ENCODE measurements at places on chromosomes 6 and 20. TPM values are rescaled to one million over a fixed set of nuclear protein-coding genes. Genes with fewer than 3 reads are reported as not detected.

Gene C20orf96
- total RNA-seq: 8.4 TPM

Gene HTR1B
- total RNA-seq: not detected

DNA sequence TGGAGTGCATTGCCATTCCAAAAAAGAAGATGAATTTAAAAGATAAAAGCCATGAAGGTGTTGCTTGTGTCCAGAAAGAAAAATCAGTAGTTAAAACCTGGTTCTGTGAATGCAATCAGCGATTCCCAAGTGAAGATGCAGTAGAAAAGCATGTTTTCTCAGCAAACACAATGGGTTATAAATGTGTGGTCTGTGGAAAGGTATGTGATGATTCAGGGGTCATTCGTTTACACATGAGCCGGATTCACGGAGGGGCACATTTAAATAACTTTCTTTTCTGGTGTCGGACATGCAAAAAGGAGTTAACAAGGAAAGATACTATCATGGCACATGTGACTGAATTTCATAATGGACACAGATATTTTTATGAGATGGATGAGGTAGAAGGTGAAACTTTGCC lies 24.7 kb upstream of the BAG2 start:
- no peaks in the 10 kb centered on the region for H3K4me1 ChIP-seq
- no peak for DNase-seq
- H3K36me3 ChIP-seq: peaks cover 34% of the 10 kb centered on the region
- no peak overlapping the region for H3K4me3 ChIP-seq
- H3K27ac ChIP-seq: no peak overlapping the region

DNA sequence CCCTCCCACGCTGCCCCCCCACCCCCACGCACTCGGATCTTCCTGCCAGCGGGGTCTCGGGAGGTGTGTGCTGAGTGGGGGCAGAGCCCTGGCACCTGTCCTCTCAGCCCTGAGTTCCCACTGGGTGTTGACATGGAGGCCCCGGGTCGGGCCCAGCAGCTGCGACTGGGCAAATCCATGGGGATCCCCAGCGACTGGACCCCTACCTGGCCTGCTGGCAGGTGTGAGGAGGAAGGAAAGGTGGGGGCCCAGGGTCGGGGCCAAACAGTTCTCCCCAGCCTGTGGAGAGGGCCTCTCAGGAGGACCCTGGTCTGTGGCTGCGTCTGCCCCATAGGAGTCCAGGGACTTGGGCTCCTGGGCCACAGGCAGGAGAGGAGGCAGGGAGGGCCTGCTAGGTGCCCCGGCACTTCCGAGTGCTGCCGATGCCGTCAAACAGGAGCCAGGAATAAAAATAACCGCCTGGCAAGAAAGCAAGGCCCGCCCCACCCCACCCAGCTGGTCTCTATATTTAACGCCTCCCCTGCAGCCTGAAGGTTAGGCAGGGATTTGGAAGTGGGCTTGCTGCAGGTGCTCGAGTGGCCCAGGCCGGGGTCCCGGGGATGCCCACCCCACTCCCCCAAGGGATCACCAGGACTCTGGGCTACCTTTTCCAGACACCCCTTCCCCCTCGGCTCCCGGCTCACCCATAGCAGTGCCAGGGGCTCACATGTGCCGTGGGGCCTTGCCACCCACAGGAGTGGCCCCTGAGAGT lies 1.4 kb upstream of the EEF1A2 start:
- H3K36me3 ChIP-seq: no peaks in the 10 kb centered on the region
- H3K4me1 ChIP-seq: peaks cover 22% of the 10 kb centered on the region
- peak; percentile 63 for DNase-seq

DNA sequence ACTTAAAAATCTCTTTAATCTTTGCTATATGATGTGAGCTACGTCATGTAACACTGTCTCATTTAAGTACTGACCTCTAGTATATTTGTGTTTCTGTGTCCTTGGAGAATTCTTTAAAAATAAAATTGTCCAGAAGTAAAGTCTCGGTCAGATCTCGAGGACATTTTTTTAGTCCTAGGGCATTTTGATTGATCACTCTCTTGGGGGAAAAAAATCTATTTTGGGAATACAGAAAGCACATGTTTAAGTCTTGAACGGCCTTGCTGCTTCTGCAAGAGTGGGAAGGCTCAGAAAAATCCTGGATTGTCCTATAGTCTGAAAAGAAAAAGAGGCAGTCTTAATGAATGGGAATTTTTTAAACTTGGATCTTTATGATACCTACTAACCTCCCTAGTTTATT lies 234.3 kb downstream of the UTRN start:
- H3K36me3 ChIP-seq: peaks cover 22% of the 10 kb centered on the region
- no peak for DNase-seq
- H3K4me3 ChIP-seq: no peak overlapping the region
- H3K27me3 ChIP-seq: no peaks in the 10 kb centered on the region
- H3K27ac ChIP-seq: no peak overlapping the region

DNA sequence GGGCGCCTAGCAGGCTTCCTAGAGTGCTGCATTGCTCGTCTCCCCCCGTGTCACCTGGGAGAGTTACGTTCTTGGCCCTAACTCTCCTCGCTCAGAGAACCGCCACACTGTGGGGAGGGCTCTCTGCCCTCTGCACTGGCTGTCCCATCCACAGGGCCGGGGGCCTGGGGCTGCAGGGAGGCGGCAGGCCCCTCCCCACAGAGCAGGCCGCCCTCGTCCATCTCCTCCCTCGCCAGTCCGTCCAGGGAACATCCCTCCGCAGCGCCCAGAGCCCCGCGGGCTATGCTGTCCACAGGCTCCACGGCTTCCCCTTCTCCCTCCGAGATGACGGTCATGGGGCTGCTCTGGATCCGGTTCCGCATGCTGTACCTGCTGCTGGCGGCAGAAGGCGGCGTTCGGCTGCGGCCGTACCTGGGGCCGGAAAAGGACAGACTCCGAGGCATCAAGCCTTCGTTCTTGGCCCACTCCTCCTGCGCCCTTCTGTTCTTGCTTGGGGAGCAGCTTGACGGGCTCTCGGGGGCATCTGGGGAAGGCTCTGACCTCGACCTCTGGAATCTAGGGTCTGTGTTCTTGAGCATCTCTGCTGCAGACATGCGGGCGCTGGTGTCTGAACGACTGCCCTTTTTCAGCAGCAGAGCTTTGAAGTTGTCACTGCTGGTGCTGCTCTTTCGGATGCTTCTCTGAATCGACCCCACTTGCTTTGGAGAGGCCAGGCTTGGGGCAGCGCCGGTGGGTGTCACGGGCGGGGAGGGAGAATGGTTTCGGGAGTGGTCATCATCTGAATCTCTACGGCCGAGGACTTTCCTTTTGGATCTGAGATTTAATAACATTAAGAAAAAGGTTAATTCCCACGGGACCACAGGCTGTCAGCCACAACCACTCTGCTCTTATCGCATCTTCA lies 20.2 kb downstream of the HEBP2 start:
- H3K27me3 ChIP-seq: no peaks in the 10 kb centered on the region
- no peak overlapping the region for H3K4me3 ChIP-seq
- no peak overlapping the region for H3K27ac ChIP-seq

GRCh38 chr6:37105148-37106050 lies 64.6 kb upstream of the PIM1 start:
- H3K36me3 ChIP-seq: no peaks in the 10 kb centered on the region
- H3K27me3 ChIP-seq: no peaks in the 10 kb centered on the region

GRCh38 chr6:135180542-135181332 lies at the start of gene MYB:
Gene MYB, plus strand, starts transcription at chr6:135181308. Its CDS starts 206 bp downstream, at chr6:135181514.
- H3K27ac ChIP-seq: no peak within 1 kb of the TSS
- peaks cover 22% of the 10 kb centered on the region for H3K4me1 ChIP-seq
- H3K36me3 ChIP-seq: no peaks in the 10 kb centered on the region
- DNase-seq: peak; percentile 93
- H3K4me3 ChIP-seq: peak within 1 kb of the TSS; percentile 66

DNA sequence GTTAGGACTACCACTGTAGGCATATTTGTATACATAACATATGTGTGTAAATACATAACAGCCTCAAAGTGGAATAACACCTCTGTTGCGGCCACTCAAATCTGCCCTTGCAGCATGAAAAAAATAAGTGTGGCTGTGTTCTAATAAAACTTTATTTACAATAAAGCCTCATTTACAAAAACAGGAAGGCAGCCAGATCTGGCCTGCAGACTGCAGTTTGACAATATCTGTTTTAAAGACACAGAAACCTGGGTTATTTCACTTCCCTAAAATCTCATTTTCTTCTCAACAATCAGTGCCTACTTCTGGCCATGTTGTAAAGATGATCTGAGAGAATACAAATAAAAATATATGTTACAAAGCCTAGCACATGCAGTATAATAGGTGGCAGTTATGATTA lies 53.9 kb upstream of the SCML4 start:
- H3K4me1 ChIP-seq: no peaks in the 10 kb centered on the region
- H3K27me3 ChIP-seq: no peaks in the 10 kb centered on the region
- H3K36me3 ChIP-seq: peaks cover 10% of the 10 kb centered on the region
- H3K4me3 ChIP-seq: no peak overlapping the region

DNA sequence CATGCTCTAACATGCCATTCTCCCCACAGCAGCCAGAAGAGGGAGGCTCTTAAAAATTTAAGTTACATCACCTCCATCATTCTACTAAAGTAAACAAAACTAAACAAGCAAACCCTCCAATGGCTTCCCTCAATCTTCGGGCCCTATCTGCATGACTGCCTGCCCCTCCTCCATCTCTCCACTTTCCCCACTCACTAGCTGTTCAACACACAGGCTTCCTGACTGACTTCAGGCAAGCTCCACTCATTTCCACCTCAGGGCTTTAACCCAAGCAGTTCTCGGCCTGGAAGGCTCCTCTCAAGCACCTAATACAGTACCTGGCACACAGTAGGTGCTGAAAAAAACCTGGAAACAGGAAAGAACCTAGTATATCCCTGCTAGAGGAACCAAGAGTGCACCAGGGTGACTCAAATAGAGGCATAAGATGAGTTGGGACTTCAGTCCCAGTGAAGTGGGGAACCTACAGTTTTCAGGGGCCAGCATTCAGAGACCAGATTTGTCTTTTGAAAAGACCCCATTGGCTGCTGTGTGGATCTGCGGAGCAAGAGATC lies 2.8 kb downstream of the AHCY start:
- no peak for DNase-seq
- peaks cover 17% of the 10 kb centered on the region for H3K4me1 ChIP-seq
- H3K4me3 ChIP-seq: no peak overlapping the region
- no peaks in the 10 kb centered on the region for H3K36me3 ChIP-seq

DNA sequence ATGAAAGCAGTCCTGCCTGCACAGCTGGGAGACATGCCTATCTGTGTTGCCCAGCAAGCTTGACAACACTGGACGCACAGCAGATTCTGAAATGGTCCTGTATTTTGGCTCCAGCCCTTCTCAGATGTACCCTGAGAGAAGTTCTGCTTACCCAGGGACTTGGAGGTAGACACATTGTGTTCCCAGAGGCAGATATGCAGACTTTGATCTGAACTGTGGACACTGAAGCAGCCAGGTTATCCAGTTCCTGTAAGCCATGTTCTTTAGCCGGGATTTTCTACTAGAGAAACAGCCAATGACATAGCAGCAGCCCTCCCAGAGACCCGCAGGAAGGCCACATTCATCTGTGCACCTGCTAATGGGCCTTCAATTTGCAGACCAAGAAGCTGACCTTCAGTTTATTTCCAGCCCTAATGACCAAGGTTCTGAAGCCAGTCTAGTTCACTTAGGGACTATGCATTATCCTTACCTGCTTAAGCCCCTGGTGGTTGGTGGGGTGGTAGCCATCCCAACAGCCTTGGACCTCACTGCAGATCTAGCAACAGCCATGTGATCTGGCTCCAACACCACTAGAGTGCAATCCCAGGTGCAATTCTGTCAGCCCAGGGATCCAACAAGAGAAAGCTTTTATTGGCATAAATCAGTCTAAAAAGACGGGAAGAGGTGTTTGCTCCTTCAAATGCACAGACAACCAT lies 134.2 kb downstream of the MEI4 start:
- no peaks in the 10 kb centered on the region for H3K36me3 ChIP-seq
- no peak for DNase-seq
- no peaks in the 10 kb centered on the region for H3K27me3 ChIP-seq
- H3K4me1 ChIP-seq: no peaks in the 10 kb centered on the region

- H3K27me3 ChIP-seq: no peaks in the 10 kb centered on the region
- no peaks in the 10 kb centered on the region for H3K36me3 ChIP-seq
- H3K4me1 ChIP-seq: no peaks in the 10 kb centered on the region
- no peak overlapping the region for H3K4me3 ChIP-seq
Measured at GRCh38 chr6:81561731-81562130, 190.8 kb downstream of the TENT5A start.

DNA sequence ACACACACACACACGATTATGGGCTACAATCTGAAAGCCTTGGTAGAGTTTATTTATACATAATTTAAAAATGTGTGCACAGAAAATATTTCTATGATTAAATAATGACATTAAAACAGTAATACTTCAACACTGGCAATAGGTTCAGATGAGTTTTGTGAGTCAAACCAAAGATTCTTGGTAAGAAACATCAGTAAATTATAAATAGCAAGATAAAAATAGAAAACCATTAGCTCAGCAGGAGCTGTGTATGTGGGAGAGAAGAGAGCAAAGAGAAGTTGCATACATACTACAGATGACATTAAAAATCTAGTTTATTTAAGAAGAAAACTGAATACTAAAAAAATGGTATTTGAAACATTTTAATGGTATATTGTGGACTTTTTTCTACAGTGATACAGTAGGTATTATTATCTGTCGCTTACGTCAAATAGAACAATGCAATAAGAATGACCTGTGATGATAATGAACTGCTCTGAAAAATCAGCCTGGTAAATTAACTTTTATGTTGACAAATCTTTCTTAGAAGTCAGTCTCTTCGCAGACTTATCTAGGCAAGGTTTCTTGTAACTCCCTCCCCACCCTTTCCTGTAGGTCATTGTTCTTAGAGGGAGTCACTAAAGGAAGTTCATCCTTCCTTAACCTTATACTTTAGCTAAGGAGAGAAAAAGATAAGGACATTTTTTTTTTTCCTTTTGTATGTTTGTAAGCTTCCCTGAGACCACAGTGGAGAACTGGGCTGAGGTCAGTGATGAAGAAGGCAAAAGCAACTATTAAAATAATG lies 149.3 kb downstream of the GJA1 start:
- H3K36me3 ChIP-seq: no peaks in the 10 kb centered on the region
- H3K27ac ChIP-seq: no peak overlapping the region
- DNase-seq: no peak
- H3K27me3 ChIP-seq: no peaks in the 10 kb centered on the region

DNA sequence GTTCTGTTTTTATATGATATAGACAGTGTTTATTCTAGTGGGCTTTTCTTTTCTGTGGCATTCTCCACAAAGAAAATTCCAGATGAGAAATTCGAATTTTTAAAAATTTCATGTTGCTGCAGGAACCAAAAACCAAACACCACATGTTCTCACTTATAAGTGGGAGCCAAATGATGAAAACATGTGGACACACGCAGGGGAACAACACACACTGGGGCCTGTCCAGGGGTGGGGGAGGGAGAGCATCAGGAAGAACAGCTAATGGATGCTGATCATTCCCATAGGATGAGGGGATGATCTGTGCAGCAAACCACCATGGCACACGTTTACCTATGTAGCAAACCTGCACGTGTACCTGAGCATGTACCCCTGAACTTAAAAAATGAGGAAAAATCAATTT lies 499.0 kb upstream of the SLC35B3 start:
- H3K27ac ChIP-seq: no peak overlapping the region
- no peaks in the 10 kb centered on the region for H3K4me1 ChIP-seq
- H3K4me3 ChIP-seq: no peak overlapping the region
- H3K27me3 ChIP-seq: no peaks in the 10 kb centered on the region

DNA sequence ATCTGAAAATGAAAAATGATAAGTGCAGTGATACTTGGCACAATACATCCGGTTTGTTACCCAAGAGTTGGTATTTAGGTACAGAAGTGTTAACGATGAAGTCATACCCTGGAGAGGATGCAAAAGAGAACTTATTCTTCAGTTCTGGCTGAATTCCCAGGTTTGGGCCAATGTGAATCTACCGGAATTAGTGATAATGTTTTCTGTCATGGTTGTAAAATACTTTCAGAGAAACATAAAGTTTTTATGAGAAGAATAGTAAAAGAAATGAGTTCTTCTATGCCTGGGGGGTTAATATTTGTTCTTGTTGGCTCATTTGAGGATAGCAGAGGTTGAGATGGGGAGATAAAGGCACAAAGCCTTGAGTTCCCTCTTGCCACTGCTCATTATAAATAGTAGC lies 509.9 kb upstream of the POU3F2 start:
- no peak overlapping the region for H3K27ac ChIP-seq
- no peak for DNase-seq
- no peaks in the 10 kb centered on the region for H3K27me3 ChIP-seq
- no peaks in the 10 kb centered on the region for H3K36me3 ChIP-seq
- H3K4me3 ChIP-seq: no peak overlapping the region

All from upper lobe of left lung (tissue), 6 donors.